ENCODE measurements at places on chromosomes 16 and 17. TPM values are rescaled to one million over a fixed set of nuclear protein-coding genes. Genes with fewer than 3 reads are reported as not detected.
A peak's percentile ranks its signal among the peaks of the same experiment; 100 is the strongest.

GRCh38 chr17:73463821-73464220 lies 152.0 kb upstream of the CDC42EP4 start:
- no peak for DNase-seq

DNA sequence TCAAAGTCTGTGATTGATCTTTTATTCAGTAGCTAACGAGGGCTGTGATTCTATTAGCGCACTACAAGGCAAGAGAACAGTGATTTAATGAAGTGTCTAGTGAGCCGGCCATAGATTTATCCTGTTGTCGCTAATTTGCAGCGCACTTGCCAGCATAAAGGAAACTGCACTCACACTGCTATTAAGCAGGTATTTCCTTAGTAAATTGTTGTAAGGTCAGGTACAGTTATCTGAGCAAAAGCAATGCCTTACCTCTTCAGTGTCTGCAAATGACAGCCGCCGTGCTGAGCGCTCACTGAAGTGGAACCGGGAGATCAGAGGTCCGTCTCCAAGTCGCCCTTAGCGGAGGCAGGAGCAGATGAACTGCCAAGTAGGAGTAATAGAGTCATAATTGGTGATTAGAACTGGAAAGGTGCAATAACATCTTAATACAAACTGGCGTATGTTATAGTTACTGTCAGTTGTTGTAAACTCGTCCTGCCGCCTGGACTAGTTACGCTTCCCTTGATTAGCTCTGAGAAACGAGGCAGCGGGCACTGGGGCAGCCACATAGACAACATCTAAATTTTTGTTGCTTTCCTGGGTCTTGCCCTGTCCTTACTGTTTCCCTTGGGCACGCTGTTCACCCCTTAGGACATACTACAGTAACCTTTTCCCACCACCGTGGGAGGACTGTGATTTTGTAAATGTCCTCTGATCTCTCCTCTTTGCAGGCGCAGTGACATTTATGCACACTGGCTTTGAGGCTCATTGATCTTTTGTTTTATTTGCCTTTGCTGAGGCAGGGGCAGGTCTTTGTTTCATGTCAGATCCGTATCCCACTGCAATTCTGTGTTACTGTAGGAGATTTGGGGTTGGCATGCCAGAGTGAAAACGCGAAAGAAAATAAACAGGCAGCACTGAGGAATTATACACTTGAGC lies 363.1 kb downstream of the WWOX start:
- DNase-seq: no peak

DNA sequence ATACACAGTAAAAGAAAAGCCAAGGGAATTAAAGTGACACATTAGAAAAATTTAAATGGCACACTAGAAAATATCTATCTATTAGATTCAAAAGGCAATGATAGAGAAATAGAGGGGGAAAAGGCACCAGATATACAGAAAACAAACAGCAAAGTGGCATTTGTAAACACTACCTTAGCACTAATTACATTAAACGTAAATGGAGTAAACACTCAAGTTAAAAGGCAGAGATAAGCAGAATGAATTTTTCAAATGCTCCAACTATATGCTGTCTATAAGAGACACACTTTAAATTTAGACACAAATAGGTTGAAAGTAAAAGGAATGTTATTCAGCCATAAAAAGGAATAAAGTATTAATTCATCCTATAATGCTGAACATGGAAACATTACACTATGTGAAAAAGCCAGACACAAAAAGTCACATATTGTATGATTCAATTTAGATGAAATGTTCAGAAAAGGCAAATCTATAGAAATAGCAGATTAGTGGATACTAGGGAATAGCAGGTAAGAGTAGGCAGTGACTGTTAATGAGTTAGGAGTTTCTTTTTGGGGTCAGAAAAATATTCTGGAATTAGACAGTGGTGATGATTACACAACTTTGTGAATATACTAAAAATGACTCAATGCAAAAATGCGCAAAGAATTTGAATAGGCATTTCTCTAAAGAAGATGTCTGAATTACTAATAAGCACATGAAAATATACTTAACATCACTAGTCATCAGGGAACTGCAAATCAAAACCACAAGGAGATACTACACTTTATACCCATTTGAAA lies 92.4 kb downstream of the BRIP1 start:
- no peak for DNase-seq

GRCh38 chr17:79019632-79020584 lies 4.1 kb upstream of the C1QTNF1 start:
- peak; percentile 64 for DNase-seq

DNA sequence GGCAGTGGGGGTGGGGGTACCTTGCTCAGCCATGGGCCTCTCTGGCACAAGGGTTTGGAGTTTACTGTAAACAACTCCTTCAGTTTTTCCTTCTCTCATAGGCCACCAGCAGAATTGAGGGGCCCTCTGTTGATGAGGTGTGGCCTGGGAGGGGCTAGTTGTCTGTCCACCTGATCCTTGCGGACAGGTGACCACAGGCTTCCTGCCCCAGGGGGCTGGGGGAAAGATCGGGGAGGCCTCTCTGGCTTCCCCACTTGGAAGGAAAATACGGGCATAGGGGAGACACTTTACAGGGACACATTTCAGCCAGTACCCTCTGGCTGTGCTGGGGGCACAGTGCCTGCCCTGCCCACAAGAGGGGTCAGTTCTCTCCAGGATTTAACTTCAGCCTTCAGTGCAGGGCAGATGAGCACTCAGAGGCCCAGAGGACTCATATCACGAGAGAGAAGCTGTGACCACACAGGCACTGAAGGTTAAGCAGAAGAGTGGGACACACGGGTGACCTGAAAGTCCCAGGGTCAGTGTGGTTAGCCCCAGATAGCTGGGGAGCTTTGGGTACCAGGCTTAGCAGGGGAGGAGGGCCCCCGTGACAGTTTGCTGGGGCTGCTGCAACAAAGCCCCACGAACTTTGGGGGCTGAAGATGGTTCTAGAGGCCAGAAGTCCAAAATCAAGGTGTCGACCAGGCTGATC lies 245.9 kb downstream of the SEC14L1 start:
- no peak for DNase-seq

GRCh38 chr16:13322336-13322735 lies 420.9 kb downstream of the SHISA9 start:
- DNase-seq: no peak

GRCh38 chr17:77126519-77126918 lies 14.2 kb upstream of the SEC14L1 start:
- no peak for DNase-seq

The KRTAP17-1 gene
- polyA plus RNA-seq: not detected

Measured in muscle of arm (tissue), 14 donors.